ENCODE measurements at places on chromosomes 3 and 15. TPM values are rescaled to one million over a fixed set of nuclear protein-coding genes. Genes with fewer than 3 reads are reported as not detected.

DNA sequence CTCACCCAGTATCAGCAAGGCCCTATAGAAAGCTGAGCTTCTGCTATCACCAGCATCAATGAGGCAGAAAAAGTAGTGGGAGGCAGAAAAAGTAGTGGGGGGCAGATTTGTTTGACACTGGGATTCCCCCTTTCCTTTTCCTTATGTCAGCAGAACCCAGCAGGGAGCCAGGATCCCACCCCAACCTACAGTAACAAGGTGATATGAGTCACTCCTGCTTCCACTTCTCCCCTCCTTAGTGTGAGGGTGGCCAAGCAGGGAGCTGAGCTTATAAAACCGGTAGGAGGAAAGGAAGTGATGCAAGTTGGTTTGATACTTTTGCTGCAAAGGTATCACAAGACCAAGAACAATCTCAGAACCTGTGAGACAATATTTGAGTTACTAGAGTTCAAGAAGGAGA is 128.7 kb downstream of the SCAPER start:
- no peaks in the 10 kb centered on the region for H3K27me3 ChIP-seq
- H3K36me3 ChIP-seq, result peaks cover 6% of the 10 kb centered on the region
- H3K27ac ChIP-seq, result no peak overlapping the region

DNA sequence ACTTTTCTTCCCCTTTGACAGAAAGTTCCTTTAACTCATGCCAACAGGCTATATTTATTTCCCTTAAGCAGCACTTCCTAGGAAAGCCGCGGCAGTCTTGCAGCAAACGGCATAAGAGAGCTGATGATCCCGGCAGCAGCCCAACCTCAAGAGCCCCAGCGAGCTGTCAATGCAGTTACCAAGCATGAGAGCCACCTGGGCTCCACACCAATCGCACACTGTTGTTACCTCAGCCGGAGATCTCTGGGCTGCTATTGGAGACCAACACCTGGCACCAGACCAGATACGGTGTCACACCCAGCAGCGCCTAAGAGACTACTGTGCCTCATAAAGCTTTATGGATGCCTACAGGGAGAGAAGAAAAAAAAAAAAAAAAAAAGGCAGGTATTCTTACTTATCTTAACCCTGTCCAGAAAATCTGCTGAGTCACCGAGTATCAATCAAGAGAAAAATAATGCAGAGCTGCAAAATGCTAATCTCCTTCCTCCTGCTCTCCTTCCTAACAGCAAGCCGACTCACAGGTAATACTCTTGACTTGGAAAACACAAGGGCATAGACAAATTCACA is 11.7 kb downstream of the ABCC5 start:
- H3K27ac ChIP-seq, result no peak overlapping the region
- no peaks in the 10 kb centered on the region for H3K36me3 ChIP-seq
- no peak overlapping the region for H3K4me3 ChIP-seq
- peaks cover 5% of the 10 kb centered on the region for H3K4me1 ChIP-seq
- H3K27me3 ChIP-seq, result no peaks in the 10 kb centered on the region

- no peaks in the 10 kb centered on the region for H3K36me3 ChIP-seq
- H3K4me3 ChIP-seq, result no peak overlapping the region
- DNase-seq, result no peak
These were observed 23.5 kb downstream of the SSUH2 start for GRCh38 chr3:8621141-8621540.

GRCh38 chr15:98213346-98213979 is 253.0 kb downstream of the ARRDC4 start:
- no peaks in the 10 kb centered on the region for H3K4me1 ChIP-seq
- no peak overlapping the region for H3K27ac ChIP-seq
- H3K4me3 ChIP-seq, result no peak overlapping the region
- DNase-seq, result no peak

DNA sequence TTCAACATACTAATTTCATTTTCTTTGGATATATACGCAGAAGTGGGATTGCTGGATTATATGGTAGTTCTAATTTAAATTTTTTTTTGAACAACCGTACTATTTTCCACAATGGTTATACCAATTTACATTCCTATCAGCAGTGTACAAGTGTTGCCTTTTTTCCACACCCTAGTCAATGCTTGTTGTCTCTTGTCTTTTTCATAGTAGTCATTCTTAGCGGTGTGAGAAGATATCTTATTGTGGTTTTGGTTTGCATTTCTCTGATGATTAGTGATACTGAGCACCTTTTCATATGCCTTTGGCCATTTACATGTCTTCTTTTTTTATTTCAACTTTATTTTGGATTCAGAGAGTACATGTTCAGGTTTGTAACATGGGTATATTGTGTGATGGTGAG is 153.1 kb downstream of the IL5RA start:
- H3K4me3 ChIP-seq, result no peak overlapping the region
- no peak for DNase-seq
- H3K27ac ChIP-seq, result no peak overlapping the region
- no peaks in the 10 kb centered on the region for H3K4me1 ChIP-seq

The MESP2 gene
- not detected for total RNA-seq

The C3orf22 gene
- not detected for total RNA-seq

The CP gene
- not detected for total RNA-seq

The SERPINI2 gene
- not detected for total RNA-seq

The AHSG gene
- not detected for total RNA-seq

The GP9 gene
- total RNA-seq, result not detected

The CNTN6 gene
- not detected for total RNA-seq
